ENCODE measurements at places on chromosomes 6 and 20.

- DNase-seq, result no peak
These were observed 265.9 kb downstream of the COL12A1 start for GRCh38 chr6:74939721-74940620.

DNA sequence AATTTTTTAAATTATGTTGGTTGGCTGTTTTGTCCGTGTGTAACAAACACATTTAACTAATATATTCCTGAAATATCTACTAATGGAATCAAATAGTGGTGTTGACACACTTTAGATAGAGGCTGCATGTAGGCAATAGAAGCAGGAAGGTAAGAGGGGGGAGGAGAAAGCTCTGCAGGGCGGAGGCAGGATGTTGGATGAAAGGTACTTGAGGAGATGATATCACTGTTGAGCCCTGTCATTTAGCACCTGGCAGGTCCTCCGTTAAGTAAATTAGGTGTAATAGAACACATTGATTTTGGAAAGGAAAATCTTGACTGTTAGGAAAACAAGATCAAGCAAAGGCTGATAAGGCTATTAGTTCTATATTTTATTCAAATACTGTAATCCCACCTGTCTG is 618.7 kb downstream of the PKHD1 start:
- DNase-seq, result no peak

GRCh38 chr20:60055740-60056139 is 97.5 kb downstream of the CDH26 start:
- peak; percentile 74 for DNase-seq

DNA sequence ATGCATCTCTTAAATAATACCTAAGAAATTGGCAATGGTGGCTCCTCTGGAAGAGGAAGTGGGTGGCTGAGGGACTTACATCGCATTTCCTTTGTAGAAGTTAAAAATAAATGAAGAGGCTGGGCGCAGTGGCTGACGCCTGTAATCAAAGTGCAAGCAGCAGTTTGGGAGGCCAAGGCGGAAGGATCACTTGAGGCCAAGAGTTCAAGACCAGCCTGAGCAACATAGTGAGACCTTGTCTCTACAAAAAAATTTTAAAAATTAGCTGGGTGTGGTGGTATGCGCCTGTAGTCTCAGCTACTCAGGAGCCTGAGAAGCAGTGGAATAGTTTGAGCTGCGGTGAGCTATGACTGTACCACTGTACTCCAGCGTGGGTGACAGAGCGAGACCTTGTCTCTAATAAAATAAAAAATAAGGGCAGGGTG is 12.2 kb upstream of the NCOA3 start:
- peak; percentile 35 for DNase-seq

- no peak for DNase-seq
These were observed 109.0 kb downstream of the TFAP2A start for GRCh38 chr6:10305790-10306415.

- DNase-seq, result no peak
These were observed 388.2 kb downstream of the TBC1D32 start for GRCh38 chr6:120945905-120946594.

GRCh38 chr6:5464099-5464885 is 203.0 kb downstream of the FARS2 start:
- no peak for DNase-seq

DNA sequence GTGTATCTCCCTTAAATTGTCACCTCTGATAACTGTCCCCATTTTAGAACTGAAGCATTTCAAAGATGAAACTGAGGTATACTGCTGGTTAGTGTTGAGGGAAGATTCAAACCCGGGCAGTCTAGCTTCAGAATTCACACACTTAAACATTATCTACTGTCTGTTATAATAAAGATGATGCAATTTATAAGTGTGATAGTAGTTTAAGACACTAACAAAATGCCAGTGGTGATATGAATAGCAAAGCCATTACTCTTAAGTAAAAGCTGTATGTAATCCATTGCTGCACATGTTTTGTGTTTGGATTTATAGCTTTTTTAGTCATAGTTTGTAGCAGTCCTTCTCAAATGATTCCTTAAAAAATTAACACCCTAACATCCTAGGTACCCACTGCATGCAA is 19.8 kb downstream of the USP45 start:
- DNase-seq, result no peak

DNA sequence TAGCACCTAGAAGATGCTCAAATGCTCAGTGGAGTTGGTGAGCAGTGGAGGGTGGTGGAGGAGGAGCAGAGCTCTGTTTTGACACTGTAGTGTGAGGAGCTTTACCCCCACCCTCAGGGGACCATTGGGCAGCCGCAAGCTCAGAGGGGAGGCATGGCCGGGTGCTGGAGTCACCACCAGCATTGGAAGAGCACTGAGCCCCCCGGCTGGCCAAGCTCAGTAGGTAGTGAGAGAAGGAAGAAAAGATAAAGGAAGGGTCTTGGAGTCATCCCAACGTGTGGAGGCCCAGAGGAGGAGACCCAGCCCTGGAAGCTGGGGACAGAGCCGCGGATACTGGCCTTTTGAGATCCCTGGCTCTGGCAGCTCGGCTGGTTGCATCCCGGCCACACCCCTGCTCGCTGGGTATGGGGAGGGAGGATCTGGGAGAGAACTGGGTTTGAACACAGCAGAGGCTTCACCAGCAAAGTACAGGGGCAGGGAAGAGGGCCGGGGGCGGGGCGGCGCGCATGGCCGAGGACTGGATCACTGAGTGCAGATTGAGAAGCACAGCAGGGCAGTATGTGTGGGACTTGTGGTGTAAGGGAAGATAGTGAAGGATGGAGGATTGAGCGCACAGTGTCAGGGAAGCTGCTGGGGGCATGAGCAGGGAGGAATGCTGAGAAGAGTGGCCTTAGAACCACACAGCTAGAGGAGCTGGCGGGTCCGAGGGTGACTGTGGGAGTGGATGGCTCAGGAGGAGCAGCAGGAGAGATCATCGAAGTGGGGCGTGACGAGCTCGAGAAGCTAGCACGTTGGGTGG is 24.4 kb downstream of the SYNDIG1 start:
- no peak for DNase-seq

DNA sequence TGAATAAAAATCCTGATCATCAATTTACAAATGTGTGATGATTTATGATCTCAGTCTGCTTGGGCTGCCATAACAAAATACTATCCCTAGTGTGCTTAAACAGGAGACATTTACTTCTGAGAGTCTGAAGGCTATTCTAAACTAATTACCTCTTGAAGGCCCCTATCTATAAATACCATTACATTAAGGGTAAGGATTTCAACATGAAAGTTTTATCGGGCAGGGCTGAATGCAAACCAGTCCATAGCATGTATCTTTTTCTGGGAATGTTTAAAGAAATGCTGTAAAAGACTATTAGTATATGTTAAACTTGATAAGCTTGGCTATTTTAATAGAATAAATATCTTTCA is 48.2 kb downstream of the TRDN start:
- no peak for DNase-seq

GRCh38 chr6:11878735-11879134 is 100.1 kb upstream of the ADTRP start:
- DNase-seq, result no peak

- DNase-seq, result no peak
These were observed 132.4 kb upstream of the MAFB start for GRCh38 chr20:40821429-40821828.

GRCh38 chr6:167526465-167527368 is 201.8 kb downstream of the TTLL2 start:
- DNase-seq, result no peak

GRCh38 chr6:90160013-90160412 is 136.6 kb downstream of the BACH2 start:
- DNase-seq, result peak; percentile 66

DNA sequence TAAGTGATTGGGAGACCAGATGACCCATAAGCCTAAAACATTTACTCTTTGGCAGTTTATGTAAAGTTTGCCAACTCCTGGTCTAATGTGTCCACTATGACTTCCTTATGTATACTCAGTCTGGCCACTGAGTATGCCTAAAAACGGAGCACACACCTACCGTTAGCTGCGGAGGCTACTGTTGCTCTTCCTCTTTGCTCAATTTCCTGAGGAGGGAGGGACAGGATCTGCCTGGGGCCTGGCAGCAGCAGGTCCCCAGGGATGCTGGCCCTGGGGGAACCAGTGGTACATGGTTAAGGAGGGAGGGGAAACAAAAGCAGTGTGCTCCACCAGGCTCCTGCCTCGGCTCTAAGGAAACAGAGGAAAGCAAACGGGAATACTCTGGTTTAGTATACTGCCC is 113.5 kb downstream of the CDYL start:
- DNase-seq, result no peak

GRCh38 chr6:73262671-73263569 is at the start of gene KHDC1:
TSS of gene KHDC1 (minus strand) at chr6:73263196. CDS start at chr6:73242517, 20,679 bp downstream.
- DNase-seq, result peak; percentile 60

DNA sequence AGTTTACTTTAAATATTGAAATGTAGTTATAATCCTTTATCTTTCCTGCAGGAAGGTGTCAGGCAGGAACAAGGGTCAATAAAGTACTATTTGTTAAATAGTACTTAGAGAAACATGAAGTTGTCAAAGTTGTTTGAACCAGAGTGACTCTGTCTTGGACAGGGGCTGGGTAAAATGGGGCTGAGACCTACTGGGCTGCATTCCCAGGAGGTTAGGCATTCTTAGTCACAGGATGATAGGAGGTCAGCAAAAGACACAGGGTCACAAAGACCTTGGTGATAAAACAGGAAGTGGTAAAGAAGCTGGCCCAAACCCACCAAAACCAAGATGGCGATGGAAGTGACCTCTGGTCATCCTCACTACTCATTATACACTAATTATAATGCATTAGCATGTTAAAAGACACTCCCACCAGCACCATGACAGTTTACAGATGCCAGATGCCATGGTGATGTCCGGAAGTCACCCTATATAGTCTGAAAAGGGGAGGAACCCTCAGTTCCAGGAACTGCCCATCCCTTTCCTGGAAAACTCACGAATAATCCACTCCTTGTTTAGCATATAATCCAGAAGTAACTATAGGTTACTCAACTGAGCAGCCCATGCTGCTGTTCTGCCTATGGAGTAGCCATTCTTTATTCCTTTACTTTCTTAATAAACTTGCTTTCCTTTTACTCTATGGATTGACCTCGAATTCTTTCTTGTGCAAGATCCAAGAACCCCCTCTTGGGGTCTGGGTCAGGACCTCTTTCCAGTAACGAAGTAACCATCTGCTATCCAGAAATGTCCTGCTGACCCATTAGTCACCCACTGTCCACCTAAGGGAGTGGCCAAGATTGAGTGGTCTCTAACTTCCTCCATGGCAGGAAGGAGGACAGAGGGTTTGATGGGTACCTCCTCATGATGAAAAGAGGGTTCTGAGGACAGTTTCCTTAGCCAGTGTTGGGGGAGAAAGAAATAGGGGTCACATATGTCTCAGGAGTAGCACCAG is 19.6 kb downstream of the SLC22A2 start:
- no peak for DNase-seq

DNA sequence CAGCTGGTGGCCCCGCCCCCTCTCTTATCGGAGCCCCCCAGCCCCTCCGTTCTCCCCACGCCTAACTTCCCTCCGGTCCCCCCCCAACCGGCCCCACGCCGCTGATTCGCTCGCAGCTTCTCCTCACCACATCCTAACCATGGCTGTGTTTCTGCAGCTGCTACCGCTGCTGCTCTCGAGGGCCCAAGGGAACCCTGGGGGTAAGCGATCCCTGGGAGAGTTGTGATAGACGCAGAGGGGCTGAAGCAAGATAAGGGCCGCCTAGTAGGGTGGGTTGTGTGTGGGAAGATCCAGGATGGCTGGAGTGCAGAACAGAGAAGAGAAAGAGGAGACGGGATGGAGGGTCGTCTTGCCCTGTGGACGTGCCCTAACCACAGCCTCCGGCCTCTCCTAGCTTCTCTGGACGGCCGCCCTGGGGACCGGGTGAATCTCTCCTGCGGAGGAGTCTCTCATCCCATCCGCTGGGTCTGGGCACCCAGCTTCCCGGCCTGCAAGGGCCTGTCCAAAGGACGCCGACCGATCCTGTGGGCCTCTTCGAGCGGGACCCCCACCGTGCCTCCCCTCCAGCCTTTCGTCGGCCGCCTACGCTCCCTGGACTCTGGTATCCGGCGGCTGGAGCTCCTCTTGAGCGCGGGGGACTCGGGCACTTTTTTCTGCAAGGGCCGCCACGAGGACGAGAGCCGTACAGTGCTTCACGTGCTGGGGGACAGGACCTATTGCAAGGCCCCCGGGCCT is at the start of gene MPIG6B:
MPIG6B (plus strand) TSS at position 129 of the 735 bp plus-strand sequence; CDS start at position 140, 11 bp downstream.
- DNase-seq, result no peak

DNA sequence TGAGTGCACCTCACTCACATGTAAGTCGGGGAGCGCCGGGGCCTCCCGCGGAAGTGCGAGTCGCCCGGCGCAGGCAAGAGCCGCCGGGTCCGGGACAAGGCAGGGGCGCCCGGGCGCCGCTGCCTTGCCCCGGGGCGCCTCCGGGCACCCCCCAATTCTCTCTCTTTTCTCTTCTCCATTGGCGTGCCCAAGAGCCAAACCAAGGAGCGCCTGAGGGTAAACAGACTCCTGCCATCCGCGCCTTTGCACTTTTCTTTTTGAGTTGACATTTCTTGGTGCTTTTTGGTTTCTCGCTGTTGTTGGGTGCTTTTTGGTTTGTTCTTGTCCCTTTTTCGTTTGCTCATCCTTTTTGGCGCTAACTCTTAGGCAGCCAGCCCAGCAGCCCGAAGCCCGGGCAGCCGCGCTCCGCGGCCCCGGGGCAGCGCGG is 36.8 kb downstream of the GNAS start:
- DNase-seq, result no peak

DNA sequence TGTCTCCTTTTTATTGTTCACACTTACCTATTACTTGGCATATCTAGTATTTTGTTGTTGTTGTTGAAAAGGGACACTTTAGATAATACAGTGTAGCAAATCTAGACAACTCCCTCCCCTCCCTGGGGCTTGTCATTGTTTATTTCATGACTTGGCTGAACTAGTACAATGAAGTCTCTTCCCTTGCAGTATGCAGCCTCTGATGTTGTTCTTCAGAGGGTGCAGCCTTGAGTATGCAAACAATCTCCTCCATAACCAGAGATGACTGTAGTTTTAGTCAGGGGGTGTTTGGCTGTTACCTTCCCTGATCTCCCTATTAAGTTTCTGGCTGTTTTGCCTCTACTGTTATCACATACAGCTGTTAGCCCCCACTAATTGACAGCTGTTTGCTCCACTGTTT is 315.4 kb upstream of the RUNX2 start:
- DNase-seq, result no peak

DNA sequence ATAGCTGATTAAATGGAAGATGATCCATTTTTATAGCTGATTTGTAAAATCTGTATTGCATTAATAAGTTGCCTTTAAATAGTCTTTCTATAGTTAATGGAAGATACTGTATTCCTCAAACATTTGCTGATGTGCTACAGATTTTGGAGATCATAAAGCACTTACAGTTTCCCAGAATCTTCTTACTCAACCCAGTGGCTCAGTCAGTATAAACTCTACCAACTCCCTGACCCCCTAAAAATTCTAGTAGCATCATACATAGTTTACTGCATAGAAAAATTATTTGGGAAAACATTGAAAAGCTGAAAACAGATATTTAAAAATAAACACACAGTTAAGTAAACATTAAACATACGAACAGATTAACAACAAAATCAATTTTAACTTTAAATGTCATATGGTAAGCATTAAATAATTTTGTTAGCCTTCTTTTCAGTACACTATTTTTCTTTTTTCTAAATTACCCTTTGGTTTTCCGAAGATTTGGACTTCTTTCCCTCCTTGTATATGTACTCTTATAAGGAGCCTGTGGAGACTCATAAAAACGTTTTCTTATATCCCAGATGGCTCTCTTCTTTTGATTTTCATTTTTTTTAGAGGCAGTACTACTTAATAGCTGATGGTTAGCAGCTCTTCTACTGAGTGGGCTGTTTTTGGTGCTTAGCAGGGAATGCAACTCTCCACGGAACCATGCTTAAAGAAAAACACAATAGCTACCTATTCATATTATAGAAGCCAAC is 62.7 kb upstream of the BMP5 start:
- no peak for DNase-seq

Data from Ammon's horn (tissue), 1 donor.